EL (cell line): ENCODE measurements at places on chromosomes 3 and 15.
A peak's percentile ranks its signal among the peaks of the same experiment; 100 is the strongest.

DNA sequence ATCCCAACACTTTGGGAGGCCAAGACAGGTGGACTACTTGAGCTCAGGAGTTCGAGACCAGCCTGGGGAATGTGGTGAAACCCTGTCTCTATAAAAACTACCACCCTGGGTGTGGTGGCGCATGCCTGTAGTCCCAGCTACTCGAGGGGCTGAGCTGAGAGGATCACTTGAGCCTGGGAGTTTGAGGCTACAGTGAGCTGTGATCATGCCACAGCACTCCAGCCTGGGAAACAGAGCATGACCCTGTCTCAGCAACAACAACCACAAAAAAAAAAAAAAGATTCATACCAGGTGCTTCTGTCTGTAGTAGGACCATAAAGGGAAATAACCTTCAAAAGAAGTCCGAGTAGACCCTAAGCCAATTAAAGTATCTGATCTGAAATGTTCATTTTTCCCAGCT lies 94.5 kb downstream of the SERPINI1 start:
- no peak for DNase-seq

- DNase-seq, result no peak
These were observed 27.3 kb upstream of the DUSP7 start for GRCh38 chr3:52083556-52084087.

- DNase-seq, result peak; percentile 18
These were observed 121.0 kb downstream of the SSR3 start for GRCh38 chr3:156433910-156434309.

DNA sequence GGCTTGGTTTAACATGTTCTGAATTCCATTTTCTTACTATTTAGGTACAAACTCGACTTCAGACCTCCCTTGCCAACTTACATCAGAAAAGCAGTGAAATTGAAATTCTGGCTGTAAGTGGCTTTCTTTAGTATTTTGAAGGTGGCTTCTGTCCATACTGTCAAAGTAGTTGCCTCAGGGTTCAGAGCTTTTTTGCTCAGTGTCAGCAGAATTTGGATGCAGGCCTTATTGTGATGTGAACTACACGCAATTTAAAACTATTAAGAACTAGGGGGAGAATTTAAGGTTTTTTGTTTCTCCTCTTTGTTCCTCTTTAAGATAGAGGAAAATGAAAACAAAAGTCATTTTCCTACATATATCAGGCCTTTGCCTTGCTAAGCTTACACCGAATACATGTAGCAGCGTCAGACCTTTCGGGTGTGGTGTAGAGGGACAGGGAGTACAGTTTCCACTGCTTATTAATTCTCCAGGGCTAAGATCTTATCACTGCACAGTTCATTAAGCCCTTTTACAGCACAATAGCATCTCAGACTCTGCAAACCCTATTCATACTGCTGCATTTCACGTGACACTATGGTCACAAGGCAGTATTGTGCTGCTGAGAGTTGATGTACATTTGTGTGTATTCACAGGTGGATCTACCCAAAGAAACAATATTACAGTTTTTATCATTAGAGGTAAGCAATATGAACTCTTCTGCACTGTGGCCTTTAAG lies 6.7 kb downstream of the SRP14 start:
- no peak for DNase-seq

GRCh38 chr3:59654480-59655417 lies 604.9 kb upstream of the CFAP20DC start:
- DNase-seq, result no peak

- no peak for DNase-seq
These were observed 26.3 kb downstream of the NSUN3 start for GRCh38 chr3:94089126-94089525.

DNA sequence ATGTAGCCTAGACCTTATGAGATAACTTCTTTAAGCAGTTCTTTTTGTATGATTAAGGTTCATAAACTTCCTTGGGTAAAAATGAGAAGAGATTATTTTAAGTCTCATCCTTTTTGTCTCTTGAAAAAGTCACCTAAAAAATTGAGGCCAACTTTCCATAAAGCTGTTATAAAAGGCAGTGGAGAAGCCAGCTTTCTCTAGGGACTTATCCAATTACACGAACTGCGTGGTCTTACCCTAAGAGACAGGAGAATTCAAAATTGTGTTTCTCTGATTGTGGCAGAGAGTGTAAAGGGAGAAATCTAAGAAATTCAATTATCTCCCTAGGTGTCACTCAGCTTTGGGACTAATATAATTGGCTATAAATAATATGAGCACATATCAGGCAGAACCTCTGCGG lies 262.0 kb downstream of the SHOX2 start:
- DNase-seq, result no peak

DNA sequence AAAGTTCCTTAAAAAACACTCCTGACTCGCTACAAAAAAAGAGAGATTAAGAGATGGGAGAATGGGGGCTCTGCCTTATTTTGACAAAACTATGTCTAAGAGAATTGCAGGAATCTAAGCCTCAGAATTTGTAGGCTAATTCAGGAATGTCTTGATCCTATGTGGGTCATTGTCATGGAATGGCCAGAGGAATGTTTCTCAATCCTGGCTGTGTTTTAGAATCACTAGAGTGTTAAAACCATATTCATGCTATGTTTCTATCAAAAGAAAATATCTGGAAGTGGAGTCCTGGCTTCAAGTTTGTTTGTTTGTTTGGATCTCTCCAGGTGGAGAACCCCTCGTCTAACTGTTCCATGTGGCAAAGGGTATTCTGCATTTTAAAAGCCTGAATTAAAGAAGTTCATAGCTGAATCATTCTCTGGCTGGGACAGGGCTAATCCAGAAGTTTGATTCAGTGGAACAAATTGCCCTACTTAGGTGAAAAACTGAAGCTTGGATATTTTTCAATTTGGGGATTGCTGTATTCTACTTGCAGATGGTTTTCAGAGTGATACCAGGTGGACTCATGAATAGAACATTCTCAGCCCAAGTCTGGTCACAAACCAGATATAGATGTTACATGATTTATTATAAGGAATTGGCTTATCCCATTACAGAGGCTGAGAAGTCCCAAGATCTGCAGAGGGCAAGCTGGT lies 28.2 kb downstream of the GJD2 start:
- DNase-seq, result peak; percentile 60
